ENCODE measurements at places on chromosomes 16 and 17.

GRCh38 chr16:85573045-85573695 is 40.0 kb upstream of the GSE1 start:
- no peak for DNase-seq

DNA sequence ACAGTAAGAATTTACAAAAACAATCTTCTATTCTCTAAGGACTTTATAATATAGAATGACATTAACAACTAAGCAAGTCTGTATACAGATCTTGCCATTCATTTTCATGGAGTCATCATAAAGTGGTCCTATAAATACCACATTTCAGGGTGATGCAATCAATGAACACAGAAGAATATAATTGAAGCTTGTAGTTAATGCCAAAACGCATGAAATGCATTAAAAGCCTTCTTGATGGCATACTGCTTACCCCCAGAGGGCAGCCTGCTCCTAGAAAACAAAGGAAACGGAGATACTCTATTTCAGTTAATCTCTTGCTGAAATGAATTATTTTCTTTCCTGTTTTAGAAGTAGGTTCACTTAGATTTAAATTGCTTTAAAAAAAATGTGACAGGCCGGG is 45.2 kb upstream of the STAC2 start:
- peak; percentile 19 for DNase-seq

- DNase-seq, result no peak
These were observed 57.9 kb downstream of the GNA13 start for GRCh38 chr17:64998436-64999190.

- DNase-seq, result no peak
These were observed 7.7 kb downstream of the CDH5 start for GRCh38 chr16:66374176-66374575.

- no peak for DNase-seq
These were observed 12.5 kb downstream of the TFAP4 start for GRCh38 chr16:4260360-4260759.

GRCh38 chr16:11329071-11329491 is 16.2 kb upstream of the RMI2 start:
- no peak for DNase-seq

DNA sequence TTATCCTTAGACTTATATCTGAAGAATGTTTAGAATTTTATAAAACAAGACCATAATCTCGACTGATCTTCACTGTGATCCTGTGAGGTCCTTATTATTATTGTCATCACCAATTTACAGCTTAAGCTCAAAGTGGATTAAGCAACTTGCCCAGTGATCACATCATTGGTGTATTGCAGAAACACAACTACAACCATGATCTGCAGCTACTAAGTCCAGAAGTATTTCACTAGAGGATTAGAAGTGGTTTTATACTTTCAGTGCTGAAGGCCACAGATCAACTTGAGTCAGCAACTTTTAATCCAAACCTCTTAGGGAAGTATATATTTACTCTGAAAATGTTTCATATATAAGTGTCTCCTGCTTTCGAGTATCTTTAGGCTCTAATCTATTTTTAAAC is 624.3 kb upstream of the SOX9 start:
- DNase-seq, result no peak

- DNase-seq, result peak; percentile 78
These were observed 981 bp upstream of the UNC13D start for GRCh38 chr17:75845058-75845711.

DNA sequence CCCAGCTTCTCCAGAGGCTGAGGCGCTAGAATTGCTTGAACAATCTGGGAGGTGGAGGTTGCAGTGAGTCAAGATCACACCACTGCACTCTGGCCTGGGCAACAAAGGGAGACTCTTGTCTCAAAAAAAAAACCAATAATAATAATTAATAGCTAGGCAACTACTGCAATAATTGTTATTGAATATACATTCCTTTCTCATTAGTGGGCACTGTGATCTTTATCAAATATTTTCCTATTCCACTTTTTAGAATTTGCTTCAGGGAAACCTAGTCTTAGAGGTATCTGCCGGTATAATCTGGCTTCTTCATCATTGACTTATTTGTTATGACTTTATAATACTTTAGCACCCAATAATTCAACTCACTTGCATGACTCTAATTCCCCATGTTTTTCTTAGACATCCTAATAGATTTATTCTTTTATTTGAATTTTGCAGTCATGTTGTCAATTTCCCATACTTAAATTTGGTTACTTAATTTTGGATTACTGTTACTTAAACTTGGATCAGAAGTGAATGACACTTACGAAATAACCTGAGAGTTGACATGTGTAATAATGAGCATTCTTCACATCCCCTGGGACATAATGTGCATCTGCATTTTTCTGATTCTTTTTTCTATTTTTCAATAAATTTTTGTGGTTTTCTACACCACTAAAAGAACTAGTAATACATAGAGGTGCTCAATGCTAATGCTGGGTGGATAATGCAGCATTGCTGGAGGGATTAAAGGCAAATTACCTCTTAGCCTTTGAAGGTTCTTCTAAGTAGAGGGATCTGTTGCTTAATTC is 25.0 kb upstream of the KCNJ16 start:
- no peak for DNase-seq

- DNase-seq, result no peak
These were observed 5.9 kb downstream of the PAM16 start for GRCh38 chr16:4344983-4345835.

GRCh38 chr17:12463102-12463501 is 202.6 kb upstream of the MYOCD start:
- DNase-seq, result no peak

- DNase-seq, result no peak
These were observed 5.9 kb upstream of the HOXB13 start for GRCh38 chr17:48734333-48735061.

GRCh38 chr16:3645504-3646347 is 8.8 kb upstream of the DNASE1 start:
- no peak for DNase-seq

DNA sequence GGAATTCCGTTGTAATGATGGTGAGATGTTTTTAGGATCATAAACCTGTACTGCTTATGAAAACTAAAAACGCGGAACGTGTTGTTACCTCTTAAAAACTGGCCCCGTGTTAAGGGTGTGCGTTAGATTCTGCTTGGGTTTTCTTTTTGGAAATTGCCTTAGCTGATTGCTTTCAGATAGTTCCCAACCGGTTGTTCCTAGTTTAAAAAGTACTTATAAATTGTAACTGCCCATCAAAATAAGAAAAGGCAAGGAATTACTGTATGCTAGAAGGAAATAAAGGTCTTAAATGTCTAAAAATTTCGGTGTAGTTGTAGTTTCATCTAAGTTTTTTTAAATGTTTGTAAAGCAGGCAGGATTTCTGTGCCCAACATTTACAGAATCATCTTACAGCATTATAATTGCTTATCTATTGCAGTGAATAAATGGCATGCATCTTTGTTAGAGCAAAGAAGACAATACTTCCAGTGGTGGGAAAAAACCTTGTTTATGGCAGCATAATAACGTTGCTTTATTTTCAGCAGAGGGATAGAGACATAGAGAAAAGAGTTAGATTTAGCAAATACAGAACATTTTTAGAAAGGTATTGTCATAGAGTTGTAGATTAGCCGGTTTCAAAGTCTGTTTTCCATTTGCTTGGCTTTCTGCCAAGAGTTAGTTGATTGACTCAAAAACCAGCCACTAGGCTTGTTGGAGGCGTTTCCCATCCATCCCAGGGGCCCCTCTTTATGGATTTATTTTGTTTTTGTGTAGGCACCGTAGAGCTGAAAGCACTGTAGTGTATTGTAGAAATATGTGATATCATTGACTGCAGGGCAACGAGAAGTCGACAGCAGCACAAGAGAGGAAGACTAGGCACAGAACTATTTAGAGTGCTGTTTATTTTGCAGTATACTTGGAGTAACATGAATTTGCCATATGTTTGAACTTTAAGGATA is 1.7 kb downstream of the PPM1D start:
- DNase-seq, result peak; percentile 81

DNA sequence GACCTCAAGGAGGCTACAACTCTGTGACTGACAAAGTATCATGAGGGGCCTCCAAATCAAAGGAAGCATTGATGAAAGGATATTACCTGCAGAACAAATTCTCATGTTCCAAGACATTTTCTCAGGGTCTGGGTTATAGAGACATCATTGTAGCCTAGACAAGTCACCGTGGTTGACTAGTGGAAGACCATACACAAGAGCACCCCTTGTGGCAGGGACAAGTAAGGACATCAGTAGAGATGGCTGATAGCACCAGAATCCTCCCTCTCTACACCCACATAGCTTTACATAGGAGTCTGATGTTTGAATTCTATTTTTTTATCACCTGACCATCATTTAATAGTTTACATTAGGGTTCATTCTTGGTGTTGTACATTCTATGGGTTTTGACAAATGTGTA is 32.5 kb upstream of the CDH8 start:
- DNase-seq, result no peak

GRCh38 chr17:49861150-49861884 is 13.4 kb upstream of the TAC4 start:
- DNase-seq, result peak; percentile 23

- DNase-seq, result peak; percentile 57
These were observed 68.7 kb downstream of the RAI1 start for GRCh38 chr17:17749921-17750320.

GRCh38 chr16:82761858-82762257 is 135.1 kb downstream of the CDH13 start:
- no peak for DNase-seq

GRCh38 chr16:55540221-55540620 is 26.3 kb upstream of the CAPNS2 start:
- DNase-seq, result no peak

DNA sequence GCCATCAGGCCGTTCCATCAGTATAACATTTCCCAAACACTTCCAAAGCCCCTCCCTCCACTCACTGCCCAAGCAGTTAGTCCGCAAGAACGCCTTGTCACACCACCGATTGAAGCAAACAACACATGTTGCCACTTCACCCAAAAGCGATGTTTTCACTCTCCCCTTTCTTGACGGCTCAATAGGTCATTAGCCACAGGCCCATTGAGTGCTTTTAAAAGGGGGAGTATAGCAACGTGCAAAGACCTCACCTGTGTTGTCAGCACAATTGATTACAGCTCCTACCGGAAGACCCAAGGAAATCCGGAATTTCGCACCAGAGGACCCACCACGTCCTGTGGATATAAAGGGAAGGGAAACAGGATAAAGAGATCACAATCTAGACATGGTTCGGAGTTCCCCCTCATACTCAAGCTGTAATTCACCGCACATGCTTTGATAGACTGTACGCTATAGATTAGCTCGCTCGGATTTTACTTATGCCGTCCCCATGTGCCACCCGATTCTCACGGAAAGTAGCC is 690 bp downstream of the RPL23 start:
- peak; percentile 52 for DNase-seq

DNA sequence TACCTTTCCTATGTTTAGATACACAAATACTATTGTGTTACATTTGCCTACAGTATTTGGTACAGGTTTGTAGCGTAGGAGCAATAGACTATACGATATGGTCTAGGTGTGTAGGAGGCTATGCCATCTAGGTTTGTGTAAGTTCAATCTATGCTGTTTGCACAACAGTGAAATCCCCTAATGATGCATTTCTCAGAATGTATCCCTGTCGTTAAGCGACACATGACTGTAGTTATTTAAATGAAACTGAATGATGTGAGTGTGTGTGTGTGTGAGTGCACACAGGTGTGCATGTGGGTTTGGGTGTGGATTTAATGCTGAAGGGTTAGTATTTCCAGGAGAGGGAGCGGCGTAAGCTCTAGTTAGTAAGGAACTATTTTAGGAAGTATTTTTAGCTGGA is 34.6 kb upstream of the SMIM36 start:
- DNase-seq, result no peak

GRCh38 chr16:59356709-59357108 is 622.6 kb upstream of the GOT2 start:
- no peak for DNase-seq

GRCh38 chr17:17603178-17603894 is 11.8 kb upstream of the PEMT start:
- no peak for DNase-seq

GRCh38 chr17:14042411-14042810 is 26.9 kb upstream of the COX10 start:
- no peak for DNase-seq

GRCh38 chr17:80890196-80890920 is 101.3 kb upstream of the CHMP6 start:
- DNase-seq, result no peak

- no peak for DNase-seq
These were observed 11.3 kb upstream of the RBFOX3 start for GRCh38 chr17:79622122-79622601.

DNA sequence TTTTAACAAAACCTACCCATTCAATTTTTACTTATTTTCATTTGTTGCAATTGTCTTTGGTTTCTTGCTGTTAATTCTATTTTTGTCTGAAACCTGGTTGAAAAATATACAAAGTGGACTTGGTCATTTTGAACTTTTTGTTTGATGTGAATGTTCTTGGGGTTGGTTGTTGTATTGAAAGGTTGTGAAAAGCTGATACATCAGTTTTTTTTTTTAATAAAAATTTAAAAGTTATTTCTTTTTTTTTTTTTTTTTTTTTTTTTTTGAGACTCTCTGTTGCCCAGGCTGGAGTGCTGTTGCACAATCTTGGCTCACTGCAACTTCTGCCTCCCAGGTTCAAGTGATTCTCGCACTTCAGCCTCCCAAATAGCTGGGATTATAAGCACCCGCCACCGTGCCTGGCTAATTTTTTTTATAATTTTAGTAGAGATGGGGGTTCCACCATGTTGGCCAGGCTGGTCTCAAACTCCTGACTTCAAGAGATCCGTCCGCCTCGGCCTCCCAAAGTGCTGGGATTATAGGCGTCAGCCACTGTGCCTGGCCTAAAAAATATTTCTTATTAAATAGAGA is 28.9 kb downstream of the WIPF2 start:
- no peak for DNase-seq

DNA sequence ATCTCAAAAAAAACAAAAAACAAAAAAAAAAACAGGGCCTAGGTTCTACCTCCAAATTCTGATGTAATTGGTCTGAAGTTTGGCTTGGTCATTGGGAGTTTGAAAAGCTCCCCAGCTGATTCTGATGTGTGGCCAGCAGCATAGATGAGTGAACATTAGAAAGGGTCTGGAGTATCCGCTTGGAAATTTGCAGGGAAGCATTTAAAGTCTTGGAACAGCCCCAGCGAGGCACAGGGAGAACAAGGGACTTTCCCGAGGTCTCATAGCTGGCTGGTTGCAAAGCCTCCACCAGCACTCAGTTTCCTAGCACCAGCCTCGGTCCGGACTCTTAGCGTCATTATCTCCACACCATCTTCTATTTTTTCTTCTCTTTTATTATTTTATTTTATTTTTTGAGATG is 70.8 kb downstream of the RAB11FIP4 start:
- DNase-seq, result no peak

DNA sequence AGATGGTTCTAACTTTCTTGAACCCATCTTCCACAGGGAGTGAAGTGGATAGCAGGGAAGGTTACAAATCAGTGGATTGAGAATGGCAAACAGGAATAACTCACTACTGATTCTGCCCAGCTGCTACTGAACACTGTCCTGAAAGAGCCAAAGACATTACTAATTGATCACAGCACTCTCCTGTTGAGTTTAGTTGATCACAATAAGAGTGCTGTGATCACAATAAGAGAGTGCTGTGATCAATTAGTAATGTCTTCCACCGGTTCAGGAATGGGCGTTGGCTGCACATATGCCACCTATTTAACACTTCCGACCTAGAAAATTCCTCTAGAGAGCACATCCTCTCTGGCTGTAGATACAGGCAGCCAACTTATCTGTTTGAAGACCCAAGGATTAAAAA is 11.4 kb downstream of the CFAP97D1 start:
- DNase-seq, result no peak

Measured in kidney capillary endothelial cell (primary cell).